Inflammatory macrophage treated with lipopolysaccharide for 4 hours (primary cell): ENCODE measurements at places on chromosomes 6 and 20.
A peak's percentile ranks its signal among the peaks of the same experiment; 100 is the strongest.

GRCh38 chr20:11118802-11119380 lies 445.1 kb upstream of the JAG1 start:
- DNase-seq = no peak

DNA sequence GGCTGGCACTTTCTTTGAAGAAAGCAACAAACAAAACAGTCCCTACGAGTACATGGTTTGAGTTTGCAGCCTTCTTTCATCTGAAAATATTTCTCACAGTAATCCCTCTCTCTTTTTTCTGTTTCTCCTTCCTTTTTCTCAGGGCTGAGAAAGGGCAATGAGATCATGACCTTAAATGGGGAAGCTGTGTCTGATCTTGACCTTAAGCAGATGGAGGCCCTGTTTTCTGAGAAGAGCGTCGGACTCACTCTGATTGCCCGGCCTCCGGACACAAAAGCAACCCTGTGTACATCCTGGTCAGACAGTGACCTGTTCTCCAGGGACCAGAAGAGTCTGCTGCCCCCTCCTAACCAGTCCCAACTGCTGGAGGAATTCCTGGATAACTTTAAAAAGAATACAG lies 80.7 kb upstream of the CLDN20 start:
- peak; percentile 82 for DNase-seq

GRCh38 chr6:57177545-57178265 lies 5.6 kb downstream of the BAG2 start:
- DNase-seq = no peak

GRCh38 chr6:71913444-71914234 lies 27.3 kb downstream of the RIMS1 start:
- no peak for DNase-seq

GRCh38 chr6:153130515-153131036 lies 506 bp downstream of the RGS17 start:
- no peak for DNase-seq

GRCh38 chr6:25925876-25926275 lies 4.6 kb downstream of the SLC17A2 start:
- DNase-seq = no peak

GRCh38 chr6:136873748-136874147 lies 48.4 kb upstream of the SLC35D3 start:
- no peak for DNase-seq

DNA sequence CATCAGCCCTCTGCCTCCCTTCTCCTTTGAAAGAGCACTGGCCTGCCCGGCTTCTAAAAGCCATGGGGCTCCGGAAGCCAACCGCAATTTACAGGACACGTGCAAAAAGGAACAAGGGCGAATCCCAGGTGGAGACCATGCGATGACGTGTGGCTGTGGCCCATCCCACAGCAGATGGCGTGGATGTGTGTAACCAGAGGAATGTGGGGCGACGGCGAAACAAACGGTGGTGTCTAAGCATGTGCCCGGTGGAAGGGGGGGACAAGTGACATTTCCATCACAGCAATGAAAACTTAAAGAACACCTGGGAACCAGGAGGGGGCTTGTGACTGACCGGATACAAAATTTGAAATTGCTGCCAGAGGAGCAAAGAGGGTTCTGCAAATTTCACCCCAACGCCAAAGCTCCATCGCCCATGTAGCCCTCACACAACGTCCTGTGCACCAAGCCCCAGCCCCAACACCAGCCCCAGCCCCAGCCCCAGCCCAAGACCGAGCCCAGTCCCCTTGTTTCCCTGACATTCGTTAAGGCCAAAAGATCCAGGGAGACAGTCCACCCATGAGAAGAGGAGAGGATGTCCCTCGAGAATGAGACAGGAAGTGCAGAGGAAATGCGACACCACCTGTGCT lies 159.7 kb upstream of the ZNF337 start:
- DNase-seq = no peak

DNA sequence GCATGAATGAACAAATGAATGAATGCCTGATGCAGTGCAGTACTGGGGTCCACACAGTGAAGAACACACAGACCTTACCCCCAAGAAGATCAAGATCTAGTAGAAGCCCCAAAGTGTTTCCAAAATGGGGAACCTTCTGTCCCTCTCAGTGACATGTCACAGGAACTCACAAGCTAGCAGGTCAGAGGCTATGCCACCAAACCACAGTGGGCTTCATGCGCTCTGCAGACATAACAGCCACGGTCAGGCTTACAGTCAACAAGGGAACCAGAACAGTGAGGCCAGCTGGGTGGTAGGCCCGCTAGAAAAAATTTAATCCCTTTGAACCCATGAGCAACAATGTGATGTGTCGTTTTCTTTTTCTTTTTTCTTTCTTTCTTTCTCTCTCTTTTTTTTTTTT lies 20.2 kb upstream of the ARFGEF2 start:
- peak; percentile 48 for DNase-seq

DNA sequence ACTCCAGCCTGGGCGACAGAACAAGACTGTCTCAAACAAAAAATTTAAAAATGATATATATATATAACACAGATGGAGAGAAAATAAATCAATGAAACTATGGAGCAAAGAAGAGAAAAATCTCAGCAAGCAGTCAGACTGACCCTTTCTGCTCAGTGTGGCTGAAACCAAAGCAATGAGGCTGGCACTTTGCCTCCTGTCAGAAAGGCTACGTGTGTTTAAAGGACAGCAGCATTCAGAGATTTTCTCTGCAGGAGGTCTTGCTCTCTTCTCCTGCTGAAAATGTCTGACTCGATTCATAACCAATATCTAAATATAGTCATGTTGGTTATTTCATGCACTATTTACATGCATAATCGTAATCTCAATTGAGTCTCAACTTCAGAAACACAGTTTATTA lies 527.0 kb upstream of the JARID2 start:
- DNase-seq = no peak

- no peak for DNase-seq
Observed at GRCh38 chr6:169416249-169416648, 162.6 kb upstream of the THBS2 start.

DNA sequence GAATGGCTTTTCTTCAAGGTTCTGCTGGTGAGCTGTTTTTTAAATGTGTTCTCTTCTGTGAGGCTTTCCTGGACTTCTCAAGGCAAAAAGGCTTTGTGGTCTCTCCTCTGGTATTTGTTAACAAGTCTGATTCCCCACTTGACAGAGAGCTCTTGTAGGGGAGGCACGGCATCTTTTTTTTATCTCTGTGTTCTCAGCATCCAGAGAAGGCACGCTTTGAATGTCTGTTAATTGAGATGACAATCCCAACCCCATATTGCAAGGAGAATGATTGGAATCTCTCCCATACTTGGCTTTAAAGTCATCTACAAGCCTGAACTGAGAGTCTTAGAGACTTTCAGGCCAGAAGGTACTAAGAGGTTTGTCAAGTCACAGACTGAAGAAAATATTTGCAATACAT lies 22.6 kb downstream of the EDN1 start:
- DNase-seq = no peak

GRCh38 chr6:21604081-21604480 lies 10.5 kb downstream of the SOX4 start:
- DNase-seq = no peak

GRCh38 chr6:119312441-119312840 lies 37.1 kb downstream of the MAN1A1 start:
- DNase-seq = no peak

DNA sequence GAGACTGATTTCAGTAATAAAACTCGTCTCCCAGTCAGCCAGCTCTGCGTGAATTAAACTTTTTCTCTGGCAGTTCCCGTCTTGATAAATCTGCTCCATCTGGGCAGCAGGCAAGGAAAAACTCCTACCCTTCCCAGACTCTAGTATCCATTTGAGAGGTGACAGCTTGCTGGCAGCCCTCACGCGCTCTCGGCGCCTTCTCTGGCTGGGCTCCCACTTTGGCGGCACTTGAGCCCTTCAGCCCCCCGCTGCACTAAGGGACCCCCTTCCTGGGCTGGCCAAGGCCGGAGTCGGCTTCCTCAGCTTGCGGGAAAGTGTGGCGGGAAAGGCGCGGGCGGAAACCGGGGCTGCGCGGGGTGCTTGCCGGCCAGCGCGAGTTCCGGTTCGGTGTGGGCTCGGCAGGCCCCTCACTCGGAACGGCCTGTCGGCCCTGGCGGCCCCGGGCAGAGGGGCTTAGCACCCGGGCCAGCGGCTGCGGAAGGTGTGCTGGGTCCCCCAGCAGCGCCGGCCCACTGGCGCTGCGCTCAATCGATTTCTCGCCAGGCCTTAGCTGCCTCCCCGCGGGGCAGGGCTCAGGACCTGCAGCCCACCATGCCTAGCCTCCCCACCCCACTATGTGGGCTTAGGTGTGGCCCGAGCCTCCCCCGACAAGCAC lies 21.8 kb upstream of the GMPR start:
- no peak for DNase-seq

DNA sequence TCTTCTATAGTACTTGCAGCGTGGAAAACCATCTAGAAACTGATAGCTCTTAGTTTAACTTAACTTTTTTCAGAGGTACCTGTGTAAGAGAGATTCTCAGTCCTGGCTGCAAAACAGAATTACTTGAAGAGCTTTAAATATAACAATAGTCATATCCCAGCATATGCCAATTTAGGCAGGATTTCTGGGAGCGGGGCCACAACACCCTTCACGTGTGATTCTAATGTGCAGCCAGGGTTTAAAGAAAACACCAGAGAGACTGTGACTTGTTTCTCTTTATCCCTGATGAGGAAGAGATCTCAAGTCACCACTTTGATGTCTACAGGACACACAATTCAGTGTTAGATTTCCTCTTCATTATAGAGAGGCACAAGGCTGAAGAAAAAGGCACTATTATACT lies 103.7 kb downstream of the PDSS2 start:
- DNase-seq = no peak

GRCh38 chr6:134195164-134195906 lies 122.6 kb downstream of the SGK1 start:
- DNase-seq = no peak

- DNase-seq = no peak
Observed at GRCh38 chr6:78962448-78962847, 95.1 kb downstream of the IRAK1BP1 start.

DNA sequence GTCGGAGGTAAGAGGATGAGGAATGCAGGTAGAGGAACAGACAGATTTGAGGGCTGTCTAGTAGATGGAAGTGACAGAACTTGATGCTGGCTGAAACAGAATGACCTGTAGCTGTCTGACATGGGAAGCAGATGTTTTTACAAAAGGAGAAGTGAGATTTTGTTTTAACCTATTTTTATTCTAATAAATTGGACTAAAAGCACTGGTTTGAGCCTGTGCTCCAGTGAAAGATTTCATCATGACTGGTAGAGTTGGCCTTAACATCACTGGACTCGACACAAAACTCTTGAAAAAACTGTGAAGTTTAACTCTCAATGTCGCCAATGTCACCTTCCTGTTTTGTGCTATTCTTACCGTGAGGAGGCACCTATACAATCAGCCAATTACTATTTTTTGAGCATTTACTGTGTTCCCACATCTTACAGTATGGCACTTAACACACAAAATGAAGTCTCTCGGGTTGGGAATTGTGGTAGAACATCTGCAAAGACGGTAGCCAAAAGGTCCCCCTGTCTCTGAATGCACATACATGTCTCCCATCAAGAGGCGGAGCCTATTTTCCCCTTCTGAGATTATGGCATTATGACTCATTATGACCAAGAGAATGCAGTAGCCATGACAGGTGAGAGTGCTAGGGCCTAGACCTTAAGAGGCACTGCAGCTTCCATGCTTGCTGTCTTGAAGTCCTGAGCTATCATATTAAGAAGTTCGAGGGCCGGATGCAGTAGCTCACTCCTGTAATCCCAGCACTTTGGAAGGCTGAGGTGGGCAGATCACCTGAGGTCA lies 93.2 kb downstream of the FOXF2 start:
- no peak for DNase-seq

DNA sequence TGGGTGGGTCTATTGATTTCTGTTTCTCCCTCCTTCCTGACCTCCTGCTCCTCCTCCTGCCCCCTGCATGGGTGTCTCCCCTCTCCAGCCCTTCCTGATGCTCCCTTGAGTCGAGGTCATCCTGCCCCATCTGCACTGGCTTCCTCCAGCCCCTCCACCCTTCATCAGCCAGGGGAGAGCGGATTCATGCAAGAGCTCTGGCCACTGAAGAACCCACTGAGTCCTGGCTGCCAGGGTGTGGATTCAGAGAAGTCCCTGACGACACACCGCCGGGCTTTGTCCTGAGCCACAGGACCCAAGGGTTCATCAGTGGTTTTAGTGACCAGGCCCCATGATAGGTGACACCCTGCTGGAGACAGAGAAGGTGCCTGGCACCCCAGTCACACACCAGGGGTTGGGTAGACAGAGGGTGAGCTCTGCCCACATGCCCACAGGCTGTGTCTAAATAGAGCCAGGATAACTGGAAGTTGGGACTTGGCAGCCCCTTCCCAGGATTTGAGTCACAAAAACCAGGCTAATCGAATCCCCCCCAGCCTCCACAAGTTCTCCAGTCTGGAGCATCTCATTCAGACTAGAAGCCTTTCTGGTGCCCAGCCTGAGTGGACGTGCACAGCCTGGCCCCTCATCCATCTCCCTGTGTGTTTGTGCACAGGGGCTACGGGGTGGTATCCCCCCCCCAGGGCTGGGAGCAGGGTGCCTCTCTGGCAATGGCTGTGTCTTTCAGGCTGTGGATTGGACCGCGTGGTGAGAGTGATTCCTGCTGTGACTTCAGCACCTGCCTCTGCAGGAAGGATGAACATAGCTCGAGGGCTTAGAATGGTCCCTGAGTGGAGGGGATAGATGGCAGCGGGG lies 1.2 kb downstream of the GFRA4 start:
- DNase-seq = no peak

DNA sequence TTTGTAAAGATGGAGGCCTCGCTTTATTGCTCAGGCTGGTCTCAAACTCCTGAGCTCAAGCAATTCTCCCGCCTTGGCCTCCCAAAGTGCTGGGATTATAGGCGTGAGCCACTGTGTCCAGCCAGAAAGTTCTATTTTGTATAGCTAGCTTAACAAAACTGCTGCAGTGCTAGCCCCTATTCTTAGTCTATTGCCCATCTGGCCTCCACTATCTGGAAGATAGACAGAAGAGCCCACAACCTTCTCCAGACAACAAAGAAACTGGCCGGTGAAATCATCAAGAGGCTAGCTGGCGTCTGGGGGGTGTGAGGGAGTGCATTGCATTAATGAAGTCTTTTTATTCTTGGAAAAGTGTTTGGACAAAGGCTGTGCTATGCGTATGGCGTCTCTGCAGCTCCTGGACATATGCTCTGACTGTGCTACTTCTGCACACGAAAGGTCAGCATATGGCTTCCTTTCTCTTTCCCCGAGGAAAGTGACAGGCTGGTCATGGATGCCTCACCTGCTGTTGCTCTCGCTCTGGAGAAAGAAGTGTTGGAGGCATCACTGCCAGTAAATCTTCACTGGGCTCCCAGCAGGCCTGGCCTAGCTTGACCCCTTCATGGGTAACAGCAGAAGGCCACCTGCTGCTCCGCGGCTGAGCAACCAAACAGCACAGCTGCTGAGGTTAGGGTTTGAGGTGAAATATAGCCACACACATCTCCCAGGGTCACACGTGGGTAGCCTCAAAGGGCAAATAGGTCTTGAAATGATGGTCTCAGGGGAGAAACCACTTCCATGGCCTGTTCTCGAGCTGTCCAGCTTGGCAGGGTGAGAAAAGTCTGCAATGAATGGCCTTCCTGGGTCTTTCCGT lies 95.1 kb upstream of the IYD start:
- DNase-seq = no peak

GRCh38 chr6:157110607-157111006 lies 212.7 kb downstream of the TMEM242 start:
- no peak for DNase-seq
